ENCODE measurements at places on chromosomes 11 and 22.
A peak's percentile ranks its signal among the peaks of the same experiment; 100 is the strongest.

GRCh38 chr11:131203040-131203439 is 167.4 kb upstream of the NTM start:
- DNase-seq = no peak

DNA sequence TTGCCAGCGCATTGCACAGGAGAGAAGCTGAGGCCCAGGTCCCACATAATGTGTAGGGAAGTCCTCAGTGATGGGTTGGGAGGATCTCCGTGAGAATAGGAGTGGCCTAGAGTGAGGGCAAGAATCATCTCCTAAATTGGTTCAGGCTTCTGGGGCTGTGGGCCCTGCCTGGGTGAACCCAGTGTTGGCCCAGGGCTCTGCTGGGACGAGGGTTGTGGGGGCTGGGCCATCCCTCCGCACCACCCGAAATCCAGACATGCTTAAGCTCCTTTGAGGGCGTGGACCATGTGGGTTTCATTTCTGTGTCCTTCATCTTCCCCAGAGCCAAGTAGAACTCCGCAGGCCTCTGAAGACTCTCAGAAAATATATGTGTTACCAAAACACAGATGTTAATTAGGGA is 3.7 kb downstream of the MICALL1 start:
- no peak for DNase-seq

- peak; percentile 80 for DNase-seq
Observed at GRCh38 chr22:43945632-43946383, 9.4 kb upstream of the SAMM50 start.

DNA sequence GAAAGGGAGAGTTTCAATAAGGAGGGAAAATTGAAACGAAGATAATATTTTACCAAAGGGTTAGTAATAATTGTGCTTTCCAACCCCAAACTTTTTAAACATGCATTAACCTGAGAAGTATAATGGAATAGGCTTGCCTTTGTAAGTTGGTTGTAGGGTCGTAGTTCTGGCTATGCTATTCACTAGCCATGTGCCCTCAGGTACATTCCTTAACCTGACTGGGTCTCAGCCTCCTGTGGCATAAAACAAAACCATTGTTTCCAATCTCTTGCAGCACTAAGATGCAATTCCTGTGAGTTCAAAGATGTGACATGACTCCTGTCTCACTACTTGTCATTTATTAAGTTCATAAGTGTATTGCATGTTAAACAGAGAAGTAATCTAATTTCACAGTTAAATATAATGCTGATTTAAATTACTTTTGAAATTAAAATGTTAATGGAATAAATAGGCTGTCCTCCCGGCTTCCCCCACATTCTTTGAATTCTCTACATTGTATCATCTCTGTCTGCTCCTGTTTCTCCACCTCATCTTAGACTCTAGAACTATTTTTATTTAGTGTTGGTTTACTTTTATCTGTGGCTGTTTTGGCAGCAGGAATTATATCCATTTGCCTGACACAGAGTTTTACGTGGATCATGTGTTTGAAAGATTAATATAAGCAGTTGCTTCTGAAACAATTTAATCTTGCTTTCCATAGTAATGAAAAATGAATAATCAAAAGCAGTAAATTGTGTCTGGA is 216.3 kb downstream of the FAT3 start:
- no peak for DNase-seq

DNA sequence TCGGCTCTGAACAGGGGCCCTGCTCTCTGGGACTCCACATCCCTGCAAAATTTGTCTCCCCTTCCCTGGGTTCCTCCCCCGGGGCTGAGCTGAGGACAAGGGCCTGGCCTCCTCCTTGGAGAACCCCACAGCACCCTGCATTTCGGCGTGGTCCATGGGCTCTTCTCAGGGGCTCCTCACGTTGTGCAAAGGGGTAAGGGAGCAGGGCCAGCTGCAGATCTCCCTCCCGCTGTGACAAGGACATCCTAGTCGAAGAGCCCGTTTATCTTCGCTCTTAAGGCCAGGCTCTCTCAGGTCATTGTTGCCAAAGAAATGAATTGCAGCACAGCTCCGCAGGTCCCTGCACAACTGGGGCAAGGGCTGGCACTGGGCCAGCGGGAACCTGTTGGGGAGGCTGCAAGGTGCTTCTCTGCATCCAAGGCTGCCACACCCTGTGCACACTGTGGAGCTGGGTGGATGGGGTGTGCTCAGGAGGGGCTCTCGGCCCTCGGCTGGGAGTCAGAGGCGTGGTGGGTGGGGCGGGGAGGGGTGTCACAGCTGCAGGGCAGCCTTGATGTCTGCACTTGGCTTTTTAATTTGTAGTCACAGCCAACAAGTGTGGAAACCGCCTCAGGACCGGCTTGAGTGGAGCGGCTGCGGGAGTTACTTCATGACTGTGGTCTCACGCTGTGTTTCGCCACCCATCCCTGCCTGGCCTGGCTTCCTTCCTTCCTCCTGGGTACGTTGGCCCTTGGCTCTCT is 26.6 kb upstream of the SEPTIN5 start:
- DNase-seq = no peak

DNA sequence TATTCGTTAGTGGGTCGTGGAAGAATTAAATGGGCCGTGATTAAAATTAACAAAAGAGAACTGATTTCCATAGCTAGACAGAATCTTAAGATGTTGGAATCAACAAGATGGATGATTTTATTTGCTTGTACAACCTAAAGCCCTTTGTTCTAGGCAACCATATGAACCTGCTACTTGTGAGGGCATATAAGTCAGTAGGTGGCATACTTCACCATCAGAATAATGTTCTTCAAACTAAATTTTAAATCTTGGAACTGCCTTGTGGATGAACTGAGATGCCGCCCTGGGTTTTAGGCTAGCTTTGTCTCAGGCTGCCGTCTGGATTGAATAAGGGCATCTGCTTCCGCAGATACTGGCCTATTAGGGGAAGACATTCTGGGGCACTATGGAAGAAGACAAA is 40.9 kb downstream of the CSRP3 start:
- no peak for DNase-seq

GRCh38 chr22:41511521-41511968 is 32.7 kb downstream of the POLR3H start:
- DNase-seq = no peak

DNA sequence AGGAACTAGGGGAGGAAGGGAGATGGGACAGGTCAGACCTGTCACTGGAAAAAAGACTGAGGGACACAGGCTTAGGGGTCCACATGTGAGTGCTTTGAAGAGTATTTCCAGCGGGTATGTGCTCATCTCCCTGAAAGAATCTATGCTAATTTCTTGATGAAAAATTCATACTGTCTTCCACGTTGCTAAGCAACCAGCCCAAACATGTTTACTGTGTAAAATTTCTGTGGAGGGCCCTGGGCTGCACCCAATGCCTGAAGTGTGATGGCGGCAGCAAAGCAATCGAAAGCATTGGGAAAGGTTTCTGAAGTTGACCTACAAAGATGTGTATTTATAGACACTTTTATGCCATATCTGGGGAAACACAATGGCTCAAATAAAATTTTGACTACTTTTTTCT is 7.4 kb downstream of the SYT13 start:
- no peak for DNase-seq

DNA sequence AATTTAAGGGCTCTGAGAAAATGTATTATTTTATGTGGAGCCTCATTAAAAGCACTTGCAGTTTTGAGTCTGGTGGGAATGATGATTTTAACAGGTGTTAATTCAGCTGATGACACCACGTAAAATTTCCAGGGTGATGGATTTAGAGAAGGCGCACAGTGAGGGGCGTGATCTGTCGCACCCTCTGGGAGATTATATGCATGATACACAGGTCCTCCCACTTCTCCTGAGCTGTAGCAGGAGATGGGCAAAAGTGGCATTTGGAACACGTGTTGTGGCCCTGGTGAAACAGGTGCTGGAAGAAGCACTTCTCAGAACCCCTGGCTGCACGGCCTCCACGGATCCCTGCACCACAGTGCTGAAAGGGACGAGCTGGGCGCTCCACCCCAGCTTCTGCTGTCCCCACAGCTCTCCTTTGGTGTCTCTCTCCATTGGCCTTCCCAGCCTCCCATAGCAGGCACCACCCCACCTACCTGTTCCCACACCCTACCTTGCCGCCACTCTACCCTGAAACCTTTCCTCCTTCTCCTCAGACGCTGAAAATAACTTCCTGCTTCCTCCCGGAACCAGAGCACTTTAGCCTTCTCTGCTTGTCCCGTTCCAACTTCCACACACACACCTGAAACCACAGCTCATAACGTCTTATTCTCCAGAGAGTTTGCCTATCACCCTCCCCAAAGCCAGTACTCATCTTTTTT is 6.9 kb upstream of the SORL1 start:
- DNase-seq = no peak

GRCh38 chr11:127873478-127873877 is 713.9 kb downstream of the ETS1 start:
- DNase-seq = no peak

DNA sequence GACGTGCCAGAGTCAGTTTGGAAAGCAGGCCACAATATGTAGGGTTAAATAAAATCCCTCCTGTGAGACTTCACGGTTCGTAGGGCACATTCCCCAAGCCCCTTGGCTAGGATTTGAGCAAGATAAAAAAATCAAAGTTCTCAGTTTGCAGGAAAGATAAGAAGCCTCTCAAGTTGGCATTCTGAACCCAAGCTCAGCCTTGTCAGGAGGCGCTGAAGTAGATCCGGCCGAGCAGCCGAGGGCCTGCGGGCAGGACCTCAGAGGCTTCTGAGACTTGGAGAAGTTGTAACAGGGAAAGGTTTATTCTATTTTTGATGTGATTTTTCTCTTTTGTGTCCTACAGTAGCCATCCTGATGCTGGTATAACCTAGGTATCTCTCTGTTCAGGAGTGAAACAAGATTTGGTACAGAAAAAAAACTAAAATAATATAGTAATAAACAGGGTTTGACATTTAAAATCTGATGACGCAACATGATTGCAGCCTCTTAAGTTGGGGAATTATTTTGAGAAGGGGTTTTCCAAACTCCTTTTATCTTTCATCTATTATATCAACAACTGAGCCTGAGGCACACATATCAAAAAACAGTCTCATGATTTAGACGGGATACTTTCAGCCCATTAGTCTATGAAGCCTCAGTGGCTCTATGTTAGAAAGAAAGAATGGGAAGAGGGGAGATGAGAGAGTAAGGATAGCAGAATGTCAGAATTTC is 10.1 kb downstream of the PATE2 start:
- DNase-seq = no peak

- no peak for DNase-seq
Observed at GRCh38 chr11:46339816-46340215, 7.4 kb upstream of the DGKZ start.

- no peak for DNase-seq
Observed at GRCh38 chr11:80955588-80955987, 1514.8 kb upstream of the TENM4 start.

- DNase-seq = no peak
Observed at GRCh38 chr11:79925570-79925969, 484.7 kb upstream of the TENM4 start.

DNA sequence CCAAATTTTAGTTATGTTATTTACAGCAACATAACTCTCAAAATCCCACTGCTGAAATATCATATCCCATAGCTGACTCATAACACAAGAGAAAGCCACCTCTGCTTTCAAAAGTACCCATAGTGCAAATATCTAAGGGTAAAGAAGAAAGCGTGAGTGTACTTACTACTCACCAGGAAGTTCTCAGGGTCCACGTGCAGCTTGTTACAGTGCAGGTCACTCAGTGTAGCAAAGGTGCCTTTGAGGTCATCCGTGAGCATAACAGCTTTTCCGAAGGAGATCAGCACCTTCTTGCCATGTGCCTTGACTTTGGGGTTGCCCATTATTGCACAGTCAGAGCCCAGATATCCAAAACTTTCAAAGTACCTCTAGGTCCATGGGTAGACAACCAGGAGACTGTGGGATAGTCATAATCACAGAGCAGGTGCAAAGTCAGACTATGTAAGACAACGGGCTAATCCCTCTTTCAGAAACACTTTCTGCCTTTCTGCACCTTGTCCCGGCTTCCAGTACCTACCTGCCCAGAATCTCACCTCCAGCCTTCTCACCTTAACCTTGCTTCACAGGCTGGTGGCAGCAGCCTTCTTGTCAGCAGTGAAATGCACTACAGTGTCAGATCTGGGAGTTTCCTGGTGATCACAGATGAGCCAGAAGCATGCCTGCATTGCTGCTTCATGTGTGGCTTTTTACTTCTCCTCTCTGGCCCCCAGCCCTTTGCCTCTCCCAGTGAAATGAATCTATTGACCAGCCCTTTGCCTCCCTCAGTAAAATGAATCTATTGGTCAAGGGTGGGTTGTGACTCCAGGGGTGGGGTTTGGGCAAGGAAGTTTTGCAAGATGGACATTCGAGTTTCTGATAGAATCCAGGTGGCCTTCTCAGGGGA is 6.5 kb downstream of the HBG1 start:
- no peak for DNase-seq

- DNase-seq = no peak
Observed at GRCh38 chr11:23866641-23867040, 630.2 kb upstream of the LUZP2 start.

- DNase-seq = no peak
Observed at GRCh38 chr11:82321206-82321605, 412.5 kb downstream of the FAM181B start.

- DNase-seq = peak; percentile 93
Observed at GRCh38 chr11:65013888-65014725, at the start of gene ARL2. Gene ARL2 (plus strand): TSS chr11:65014160. CDS start chr11:65014208, 48 bp downstream.

DNA sequence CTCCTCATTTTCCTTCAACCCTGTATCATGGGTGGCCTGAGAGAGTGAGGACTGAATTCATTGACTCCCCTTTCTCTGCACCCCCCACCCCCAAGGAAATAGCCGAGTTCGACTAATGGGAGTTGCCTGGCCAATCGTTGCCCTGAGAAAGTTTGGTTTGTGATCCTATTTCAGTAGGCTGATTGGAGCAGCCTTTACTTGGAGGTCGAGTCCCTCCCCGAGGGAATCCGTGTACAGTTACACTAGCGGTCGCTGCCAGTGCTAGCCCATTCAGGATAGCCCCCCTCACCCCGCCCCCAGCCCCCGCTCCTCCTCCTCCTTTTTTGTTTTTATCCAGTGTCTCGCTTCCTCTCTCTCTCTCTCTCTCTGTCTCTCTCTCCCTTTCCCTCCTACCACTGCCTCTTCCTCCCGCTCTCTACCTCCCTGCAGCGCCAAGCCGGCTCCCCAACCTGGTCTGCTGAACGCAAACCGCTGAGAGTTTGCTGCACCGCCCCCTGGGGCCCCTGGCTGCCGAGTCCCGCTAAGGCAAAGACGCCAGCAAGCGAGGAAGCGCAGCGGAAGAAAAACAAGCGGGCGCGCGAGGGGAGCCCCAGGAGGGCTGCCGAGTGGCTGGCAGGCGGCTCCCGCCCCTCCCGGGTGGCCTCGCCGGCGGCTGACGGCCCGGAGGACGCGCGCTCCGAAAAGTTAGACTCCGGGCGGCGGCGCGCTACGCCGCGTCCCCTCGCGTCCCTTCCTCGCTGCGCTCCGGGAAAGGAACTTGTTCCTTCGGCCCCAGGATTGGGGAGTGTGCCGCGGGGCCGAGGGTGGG is at the start of gene GRAMD1B:
GRAMD1B (plus strand) TSS at position 357 of the 808 bp plus-strand sequence. CDS start 524 bp downstream, outside the sequence.
- DNase-seq = peak; percentile 86

GRCh38 chr22:47107431-47107830 is 345.0 kb downstream of the TBC1D22A start:
- DNase-seq = no peak

Measured in endothelial cell (in vitro differentiated cells).